HuH-7.5 (cell line): ENCODE measurements at places on chromosomes 2 and 18.

- DNase-seq: no peak
These were observed 71.5 kb downstream of the ANTXR1 start for GRCh38 chr2:69084492-69084891.

GRCh38 chr2:86135653-86136052, 29.6 kb downstream of the PTCD3 start:
- DNase-seq: no peak

DNA sequence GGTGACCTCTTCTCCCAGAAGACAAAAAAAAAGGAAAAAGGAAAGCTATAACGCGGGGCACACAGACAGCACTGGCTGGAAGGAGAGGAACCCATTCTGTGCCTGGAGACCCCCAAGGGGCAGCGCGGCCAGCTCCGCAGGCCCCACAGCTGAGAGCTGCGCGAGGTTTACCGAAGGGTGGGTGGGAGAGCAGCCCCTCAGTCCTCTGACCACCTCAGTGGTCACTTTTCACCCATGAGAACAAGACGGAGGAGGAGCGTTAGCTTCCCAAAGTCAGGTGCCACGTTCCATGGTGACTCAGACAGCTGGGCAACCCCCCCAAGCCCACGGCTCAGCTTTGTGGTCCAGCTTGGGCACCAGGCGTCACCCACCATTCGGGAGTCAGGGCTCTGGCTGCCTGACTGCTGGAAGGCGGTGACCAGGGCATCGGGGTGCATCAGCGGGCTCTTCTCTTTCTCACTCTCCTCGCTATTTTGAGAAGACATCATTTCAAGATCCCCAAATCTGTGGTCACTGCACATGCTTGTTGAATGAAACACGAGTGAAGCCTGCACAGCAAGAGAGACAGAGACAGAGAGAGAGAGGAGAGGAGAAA, 35.2 kb downstream of the RPL31 start:
- no peak for DNase-seq

- no peak for DNase-seq
These were observed 854 bp downstream of the GPR155 start for GRCh38 chr2:174485788-174486562.

- no peak for DNase-seq
These were observed 23.5 kb upstream of the BZW1 start for GRCh38 chr2:200788121-200788718.

DNA sequence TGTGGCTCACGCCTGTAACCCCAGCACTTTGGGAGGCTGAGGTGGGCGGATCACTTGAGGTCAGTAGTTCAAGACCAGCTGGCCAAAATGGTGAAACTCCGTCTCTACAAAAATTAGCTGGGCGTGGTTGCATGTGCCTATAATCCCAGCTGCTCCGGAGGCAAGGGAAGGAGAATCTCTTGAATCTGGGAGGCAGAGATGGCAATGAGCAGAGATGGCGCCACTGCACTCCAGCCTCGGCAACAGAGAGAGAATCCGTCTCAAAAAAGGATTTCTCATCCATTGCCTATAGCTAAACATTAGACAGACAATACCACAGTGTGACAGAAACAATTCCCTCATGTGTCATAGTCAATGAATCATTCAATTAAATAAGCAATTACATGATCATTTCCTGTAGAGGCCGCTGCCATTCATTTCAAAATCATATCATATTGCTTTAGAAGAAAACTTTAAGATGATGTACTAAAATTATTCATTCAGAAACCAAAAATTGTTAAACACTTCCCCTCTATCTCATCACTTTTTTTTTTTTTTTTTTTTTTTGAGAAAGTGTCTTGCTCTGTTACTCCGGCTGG, 69.5 kb upstream of the TGIF1 start:
- DNase-seq: no peak

- DNase-seq: no peak
These were observed 28.0 kb downstream of the LIMS1 start for GRCh38 chr2:108562274-108562673.

- DNase-seq: no peak
These were observed 32.4 kb upstream of the NCK2 start for GRCh38 chr2:105712166-105712915.

DNA sequence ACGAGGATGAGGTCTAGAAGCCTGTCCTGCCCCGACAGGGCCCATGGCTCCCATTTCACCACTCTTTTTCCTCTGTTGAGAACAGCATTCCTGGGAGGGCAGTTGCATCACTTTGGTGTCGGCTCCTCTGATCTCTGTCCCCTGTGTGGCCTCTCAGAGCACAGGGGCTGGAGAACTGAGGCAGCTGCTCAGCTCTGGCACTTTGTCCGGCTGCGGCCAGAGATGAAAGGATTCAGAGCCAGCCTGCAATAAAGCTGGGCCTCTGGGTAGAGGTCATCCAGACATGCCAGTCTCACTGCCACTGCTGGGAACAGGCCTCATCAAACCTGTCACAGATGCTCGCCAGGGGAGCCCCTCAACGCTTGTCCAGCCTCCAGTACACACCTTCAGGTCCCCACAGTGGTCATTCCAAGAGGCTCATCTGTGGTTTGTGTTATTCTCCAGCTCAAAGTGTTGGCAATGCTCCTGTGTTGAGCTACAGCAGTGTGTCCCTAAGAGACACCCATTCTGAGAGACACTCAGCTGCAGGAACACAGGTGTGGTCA, 13.1 kb upstream of the ROCK2 start:
- no peak for DNase-seq

GRCh38 chr18:57334383-57334782, 18.0 kb upstream of the ST8SIA3 start:
- DNase-seq: no peak

DNA sequence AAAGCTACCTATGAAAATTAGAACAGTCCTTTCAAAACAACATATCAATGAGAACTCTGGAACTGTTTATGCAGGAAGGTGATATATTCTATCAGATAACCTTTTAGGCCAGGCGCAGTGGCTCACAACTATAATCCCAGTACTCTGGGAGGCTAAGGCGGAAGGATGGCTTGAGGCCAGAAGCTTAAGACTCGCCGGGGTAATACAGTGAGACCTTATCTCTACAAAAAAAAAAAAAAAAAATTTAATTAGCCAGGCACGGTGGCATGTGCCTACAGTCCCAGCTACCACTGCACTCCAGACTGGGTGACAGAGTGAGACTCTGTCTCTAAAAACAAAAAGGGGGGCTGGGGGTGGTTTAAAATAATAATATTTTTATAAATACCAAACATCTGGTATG, 77.9 kb downstream of the OSBPL1A start:
- no peak for DNase-seq

DNA sequence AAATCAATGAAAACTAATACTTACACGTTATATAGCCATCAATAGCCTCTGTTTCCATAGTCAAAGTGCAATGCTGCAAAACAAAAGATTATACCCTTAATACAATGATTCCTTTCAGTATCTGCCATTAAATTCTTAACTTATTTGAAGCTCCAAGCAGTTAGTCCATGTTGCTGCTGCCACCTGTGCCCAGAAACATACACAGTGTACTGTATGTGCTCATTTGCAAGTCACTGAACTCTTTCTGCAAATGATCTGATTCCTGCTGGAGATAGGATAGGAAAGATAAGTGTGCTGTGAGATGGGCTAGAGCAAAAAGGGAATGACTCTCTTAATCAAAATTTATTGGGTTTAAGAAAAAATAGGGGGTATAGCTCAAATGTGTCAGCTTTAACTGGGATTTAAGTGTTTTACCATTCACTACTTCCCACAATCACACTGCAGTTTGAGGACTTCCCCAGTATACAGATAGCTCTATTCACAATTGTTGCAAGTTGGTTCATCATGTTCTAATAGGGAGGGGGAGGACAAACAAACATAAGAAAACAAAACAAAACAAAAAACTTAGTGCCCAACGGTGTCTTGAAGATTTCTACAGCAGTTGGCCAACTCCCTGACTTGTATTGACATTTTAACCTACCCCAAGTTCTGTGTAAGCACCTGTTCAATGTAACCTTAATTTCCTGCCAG, 2.7 kb downstream of the IKZF2 start:
- DNase-seq: no peak

GRCh38 chr2:138515092-138515491, 13.5 kb downstream of the SPOPL start:
- DNase-seq: no peak

- DNase-seq: no peak
These were observed 7.6 kb upstream of the ASXL2 start for GRCh38 chr2:25885933-25886332.

DNA sequence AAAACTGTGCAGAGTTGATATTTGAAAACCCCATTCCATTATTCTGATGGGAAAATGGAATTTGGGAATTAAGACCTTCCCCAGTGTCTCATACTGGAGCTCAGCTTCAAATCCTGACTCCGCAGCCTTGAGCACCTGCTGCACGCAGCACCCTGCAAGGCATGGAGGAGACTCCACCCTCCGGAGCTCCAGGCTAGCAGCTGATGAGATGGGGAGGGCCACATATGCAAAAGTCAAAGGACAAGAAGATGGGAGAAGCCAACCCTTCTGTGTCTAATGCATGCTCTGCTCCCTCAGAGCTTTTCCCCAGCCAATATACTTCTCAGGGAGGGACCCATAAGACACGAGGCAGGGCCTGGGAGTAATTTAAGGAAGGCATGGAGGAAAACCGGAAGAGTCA, 34.7 kb upstream of the TRIB2 start:
- DNase-seq: no peak

DNA sequence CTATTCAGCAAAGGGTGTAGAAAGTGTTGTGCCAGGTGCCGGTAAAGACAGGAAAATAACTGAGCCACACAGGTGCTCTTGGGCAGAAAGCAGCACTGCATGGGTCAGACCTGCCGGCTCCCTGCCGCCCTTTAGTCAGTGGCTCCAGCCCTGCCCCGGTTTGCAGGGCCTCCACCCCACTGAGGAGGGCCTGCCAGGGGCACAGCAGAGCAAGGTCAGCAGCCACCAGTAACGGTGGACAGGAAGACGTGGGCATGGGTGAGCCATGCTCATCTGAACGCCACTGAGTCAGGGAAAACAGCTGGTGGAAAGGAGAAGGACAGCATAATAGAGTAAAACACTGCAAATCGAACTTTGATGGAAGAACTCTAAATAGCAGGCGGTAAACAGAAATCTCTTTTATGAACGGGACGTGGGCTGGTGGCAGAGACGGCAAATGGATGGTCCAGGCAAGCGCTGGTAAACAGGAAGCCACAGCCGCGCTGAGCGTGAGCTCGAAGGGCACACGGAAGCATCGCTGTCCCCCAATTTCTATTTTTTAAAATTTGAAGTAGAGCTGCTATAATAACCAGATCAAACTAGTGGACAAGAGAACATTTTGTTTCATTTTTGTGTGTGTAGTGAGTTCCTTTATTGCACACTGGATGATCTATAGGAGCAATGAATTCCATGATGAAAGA, 141.8 kb upstream of the ALKAL2 start:
- no peak for DNase-seq

DNA sequence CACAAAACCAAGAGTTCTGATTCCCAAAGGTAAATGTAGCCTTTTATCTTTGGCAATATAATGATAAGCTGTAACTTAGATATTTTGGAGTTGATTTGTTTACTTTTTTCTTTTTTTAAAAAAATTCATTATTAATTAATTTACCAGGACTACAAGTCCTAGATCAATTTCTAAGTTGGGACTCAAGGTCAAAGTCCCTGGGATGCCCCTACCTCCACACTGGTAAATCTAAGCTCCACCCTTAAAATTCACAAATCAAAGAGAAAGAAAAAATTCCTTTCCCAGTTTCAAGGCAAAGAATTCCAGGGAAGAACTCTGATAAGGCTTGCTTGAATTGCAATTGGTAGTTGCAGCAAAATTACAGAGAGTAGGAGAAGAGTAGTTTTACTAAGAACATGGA, 71.3 kb downstream of the MDH1 start:
- no peak for DNase-seq

GRCh38 chr2:203734276-203734983, 28.0 kb downstream of the CD28 start:
- DNase-seq: no peak

GRCh38 chr2:68806511-68807109, 64.6 kb downstream of the BMP10 start:
- DNase-seq: no peak

- DNase-seq: no peak
These were observed 12.5 kb downstream of the NPC1 start for GRCh38 chr18:23573626-23574431.

GRCh38 chr18:9796011-9796410, 87.9 kb downstream of the RAB31 start:
- no peak for DNase-seq

DNA sequence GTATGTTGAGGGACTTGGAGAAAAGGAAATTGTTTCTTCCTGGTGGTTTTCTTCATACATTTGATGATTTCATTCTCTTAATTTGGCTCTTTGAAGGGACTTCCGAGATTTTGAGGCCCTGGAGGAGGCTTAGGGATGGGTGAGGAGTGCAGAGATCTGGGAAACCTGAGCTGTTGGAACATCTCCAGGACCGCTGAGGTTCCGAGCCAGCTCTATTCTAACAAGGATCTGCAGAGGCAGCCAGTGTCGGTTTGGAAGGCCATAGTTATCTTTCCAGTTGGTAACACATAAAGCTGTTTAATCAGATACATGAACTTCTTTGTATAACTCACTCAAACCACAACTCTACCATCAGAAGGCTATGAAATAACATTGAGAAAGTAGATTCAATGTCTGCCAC, 70.3 kb upstream of the UPP2 start:
- DNase-seq: no peak

DNA sequence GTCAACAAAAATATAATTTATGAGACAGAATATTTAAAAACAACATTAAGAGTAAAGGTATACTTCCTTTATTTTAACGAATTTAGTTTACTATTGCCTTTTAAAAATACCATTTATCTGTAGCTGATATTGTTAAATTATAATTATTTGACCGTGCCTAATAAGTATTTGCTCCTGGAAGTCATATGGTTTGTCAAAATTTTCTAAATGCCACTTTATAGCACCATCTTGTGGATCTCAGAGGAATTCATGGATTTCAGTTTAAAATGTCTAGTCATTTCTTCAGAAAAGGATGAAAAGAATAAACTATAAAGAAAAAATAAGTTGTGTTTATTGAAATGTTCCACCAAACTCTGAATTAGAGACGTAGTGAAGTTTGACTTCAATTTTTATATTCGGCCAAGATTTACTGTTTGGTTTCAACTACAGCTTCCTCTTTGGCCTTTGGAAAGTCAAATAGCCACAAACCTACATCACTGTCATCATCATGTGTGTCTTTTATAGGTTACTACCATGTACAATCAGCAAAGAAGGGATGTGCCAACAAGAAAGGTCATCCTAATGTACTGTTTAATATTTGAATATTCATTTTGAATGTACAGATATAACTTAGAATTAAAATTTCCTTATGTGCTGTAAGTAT, 10.3 kb upstream of the FTCDNL1 start:
- peak; percentile 11 for DNase-seq
